ENCODE measurements at places on chromosomes 12 and 14.

GRCh38 chr12:69115951-69116350, 123.4 kb upstream of the CPSF6 start:
- DNase-seq, result peak; percentile 64

- DNase-seq, result peak; percentile 49
Observed at GRCh38 chr12:125633686-125634085, 568.5 kb downstream of the AACS start.

GRCh38 chr14:90894241-90894640, 78.0 kb upstream of the TTC7B start:
- no peak for DNase-seq

DNA sequence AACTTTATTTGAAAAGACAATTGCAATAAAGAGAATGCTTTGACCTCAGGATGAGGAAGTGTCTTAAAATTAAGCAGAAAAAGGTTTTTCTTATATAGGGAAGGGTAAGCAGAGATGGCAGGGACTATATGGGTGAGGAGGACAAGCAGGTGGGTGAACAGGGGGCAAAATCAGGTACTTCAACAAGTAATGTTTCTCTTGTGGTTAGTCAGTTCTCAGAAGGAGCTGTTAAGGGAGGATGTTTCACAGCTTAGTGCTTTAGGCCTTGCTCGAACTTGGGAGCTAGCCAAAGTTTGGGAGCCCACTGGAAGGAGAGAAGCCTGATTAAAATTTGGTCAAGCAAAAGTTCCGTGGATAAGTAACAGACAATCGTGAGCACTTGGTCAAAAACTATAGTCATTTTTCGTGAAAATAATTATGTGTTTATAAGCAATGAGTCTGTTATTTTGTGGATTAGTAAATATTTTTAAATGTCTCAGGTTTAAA, 364.2 kb upstream of the TMPO start:
- DNase-seq, result no peak

DNA sequence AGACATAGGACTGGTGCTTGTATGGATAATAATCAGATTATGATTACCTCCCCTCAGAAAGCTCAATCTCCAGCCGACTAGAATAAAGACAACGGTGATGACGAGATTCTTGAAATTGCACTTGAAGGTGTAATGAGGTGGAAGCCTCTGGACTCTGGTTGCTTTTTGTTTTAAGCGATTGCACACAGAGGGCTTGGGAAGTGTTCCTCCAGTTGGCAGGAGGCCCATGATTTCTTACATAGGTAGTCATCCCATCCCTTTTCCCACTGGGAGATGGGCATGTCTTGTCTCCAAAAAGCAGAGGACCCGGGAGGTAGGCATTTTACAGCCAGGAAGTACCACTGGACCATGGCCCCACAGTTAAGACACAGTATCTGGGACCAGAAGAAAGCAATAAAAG, 165.7 kb upstream of the FKBP4 start:
- no peak for DNase-seq

DNA sequence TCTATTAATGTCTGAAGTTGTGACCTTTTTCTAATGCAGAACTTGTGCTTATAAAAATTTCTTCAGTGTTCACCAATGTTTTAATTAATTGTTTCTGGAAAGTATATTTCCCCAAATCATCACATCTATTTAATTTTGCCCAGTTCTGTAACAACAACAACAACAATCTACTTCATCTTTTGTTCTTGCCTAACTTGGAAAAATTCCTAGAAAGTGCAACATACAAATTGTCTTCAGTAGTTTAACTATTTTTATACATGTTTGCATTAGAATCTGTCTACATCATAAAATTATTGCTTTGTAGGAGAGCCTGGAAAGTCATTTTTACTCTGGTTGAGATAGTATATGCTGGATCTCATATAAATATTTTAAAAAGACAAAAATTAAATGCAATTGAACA, 38.5 kb downstream of the CCER1 start:
- no peak for DNase-seq

DNA sequence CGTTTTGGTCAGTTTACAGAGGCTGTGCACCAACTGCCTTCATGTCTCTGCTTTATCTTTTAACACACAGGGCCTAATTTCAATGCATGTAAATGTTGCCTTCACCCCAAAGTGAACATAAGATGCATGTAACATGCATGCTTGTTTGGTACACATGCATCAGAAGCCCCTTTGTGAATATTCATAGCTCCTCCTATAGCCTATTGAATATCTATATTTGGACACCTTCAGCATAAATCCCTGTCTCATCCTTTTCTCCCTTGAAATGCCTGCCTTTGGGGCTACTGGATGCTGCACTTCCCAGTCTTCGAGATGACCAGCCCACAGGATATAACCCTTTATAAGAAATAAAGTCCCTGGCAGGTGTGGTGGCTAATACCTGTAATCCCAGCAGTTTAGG, 57.7 kb upstream of the FAM181A start:
- DNase-seq, result no peak

GRCh38 chr12:54509617-54510016, 12.1 kb downstream of the NCKAP1L start:
- DNase-seq, result no peak

DNA sequence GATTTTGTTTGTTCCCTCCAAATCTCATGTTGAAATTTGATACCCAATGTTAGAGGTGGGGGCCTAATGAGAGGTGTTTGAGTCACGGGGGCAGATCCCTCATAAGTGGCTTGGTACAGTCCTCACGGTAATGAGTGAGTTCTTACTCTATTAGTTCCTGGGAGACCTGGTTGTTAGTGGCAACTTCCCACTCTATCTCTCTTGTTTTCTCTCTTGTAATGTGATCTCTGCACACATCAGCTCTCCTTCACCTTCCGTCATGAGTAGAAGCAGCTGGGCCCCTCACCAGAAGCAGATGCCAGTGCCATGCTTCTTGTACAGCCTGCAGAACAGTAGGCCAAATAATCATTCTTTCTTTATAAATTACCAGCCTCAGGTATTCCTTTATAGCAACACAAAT, 29.6 kb upstream of the KCNK10 start:
- DNase-seq, result no peak

GRCh38 chr12:16399101-16399500, 51.7 kb downstream of the MGST1 start:
- no peak for DNase-seq

GRCh38 chr14:37597914-37598746, 2.7 kb downstream of the TTC6 start:
- peak; percentile 42 for DNase-seq

- no peak for DNase-seq
Observed at GRCh38 chr12:127144770-127145169, 1122.2 kb upstream of the TMEM132C start.

GRCh38 chr14:96135285-96135684, 69.4 kb upstream of the BDKRB2 start:
- no peak for DNase-seq

DNA sequence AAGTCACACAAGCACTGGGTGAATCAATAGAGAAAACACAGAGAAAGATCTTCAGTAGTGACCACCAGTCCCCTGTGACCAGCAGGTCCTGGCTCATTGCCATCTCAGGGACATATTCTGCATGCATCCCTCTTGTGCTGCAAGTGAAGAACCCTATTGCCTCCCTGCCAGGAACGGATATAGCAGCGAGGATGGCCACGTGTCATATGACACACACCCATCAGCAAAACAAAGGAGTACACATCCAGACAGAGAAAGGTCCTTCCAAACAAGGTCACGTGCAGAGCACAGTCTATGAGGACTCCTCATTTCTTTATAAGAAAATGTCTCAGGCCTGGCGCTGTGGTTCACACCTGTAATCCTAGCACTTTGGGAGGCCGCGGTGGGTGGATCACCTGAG, 638.4 kb downstream of the FLRT2 start:
- DNase-seq, result no peak

DNA sequence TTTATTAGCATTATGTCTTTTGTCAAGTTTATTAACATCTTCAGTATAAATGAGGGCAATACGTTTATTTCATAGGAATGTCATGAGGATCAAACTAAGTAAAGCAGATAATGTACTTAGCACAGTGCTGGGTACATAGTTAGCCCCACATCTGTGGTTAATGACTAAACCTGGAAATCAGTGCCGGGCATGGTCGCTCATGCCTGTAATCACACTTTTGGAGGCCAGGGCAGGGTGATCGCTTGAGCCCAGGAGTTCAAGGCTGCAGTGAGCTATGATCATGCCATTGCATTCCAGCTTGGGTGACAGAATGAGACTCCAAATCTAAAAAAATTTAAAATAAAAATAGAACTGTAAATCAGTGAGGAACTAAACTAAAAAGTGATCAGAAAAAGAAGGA, 44.8 kb upstream of the GUCY2C start:
- no peak for DNase-seq

DNA sequence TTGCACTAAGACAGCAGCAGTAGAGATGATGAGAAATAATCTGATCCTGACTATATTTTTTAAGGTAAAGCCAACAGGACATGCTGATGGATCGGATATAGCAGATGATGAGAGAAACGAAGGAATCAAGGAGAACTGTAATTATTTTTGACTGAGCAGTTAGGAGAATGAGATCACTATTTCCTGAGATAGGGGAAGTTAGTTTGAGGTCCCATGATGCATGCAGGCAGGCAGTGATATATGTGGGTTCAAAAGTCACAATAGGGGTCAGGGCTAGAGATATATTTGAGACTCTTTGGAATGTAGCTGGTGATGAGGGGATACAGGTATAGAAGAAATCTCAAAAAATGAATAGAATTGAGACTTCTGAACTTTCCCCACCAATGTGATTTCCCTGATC, 107.6 kb downstream of the GTF2A1 start:
- no peak for DNase-seq

DNA sequence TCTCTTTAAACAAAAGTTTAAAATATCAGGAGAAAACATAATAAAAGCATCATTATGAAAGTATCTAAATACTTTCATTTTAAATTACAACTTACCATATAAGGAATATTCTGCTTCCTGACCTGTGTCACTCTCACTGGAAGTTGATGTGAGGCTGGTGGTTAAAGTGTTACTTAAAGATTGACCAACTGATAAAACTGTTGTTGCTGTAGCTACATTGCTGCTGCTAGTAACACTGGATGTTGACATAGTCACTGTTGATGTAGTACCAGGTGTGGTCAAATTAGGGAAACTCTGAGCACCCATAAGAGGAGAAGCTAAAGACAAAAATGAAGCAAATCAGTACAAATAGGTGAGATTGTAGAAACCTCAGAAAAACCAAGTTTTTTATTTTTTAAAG, 79.9 kb downstream of the HECTD1 start:
- no peak for DNase-seq

DNA sequence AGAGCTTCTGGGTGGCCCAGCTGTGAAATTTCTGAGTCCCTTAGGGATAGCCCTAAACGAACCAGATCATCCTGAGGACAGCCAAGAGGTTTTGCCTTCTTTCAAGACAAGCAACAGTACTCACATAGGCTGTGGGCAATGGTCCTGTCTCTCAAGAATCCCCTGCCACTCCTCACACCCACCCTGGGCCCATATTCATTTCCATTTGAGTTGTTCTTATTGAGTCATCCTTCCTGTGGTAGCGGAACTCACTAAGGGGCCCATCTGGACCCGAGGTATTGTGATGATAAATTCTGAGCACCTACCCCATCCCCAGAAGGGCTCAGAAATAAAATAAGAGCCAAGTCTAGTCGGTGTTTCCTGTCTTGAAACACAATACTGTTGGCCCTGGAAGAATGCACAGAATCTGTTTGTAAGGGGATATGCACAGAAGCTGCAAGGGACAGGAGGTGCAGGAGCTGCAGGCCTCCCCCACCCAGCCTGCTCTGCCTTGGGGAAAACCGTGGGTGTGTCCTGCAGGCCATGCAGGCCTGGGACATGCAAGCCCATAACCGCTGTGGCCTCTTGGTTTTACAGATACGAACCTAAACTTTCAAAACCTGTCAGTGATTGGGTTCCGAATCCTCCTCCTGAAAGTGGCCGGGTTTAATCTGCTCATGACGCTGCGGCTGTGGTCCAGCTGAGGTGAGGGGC, 38.9 kb downstream of the DAD1 start:
- no peak for DNase-seq

GRCh38 chr14:71714225-71714624, 218.0 kb upstream of the RGS6 start:
- no peak for DNase-seq

- no peak for DNase-seq
Observed at GRCh38 chr14:103748534-103748857, 32.9 kb downstream of the ZFYVE21 start.

GRCh38 chr12:48092611-48093010, 13.3 kb downstream of the SENP1 start:
- no peak for DNase-seq

DNA sequence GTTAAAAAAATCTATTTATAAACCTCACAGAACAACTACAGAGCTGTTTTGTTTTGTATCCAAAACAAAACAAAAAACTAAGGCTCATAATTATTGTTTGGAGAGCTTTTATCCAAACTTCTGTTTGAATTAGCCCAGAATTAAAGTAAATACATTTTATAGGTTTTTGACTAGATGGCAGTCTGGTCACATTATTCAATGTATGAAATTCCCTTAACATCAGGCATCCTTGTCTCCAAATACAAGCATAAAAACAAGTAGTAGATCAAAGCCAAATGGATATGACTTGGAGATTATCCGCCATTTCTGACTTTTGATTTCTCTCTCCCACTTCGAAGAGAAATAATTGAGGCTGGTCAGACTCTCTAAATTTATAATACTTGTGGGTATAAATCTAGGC, 63.5 kb downstream of the SLC38A1 start:
- no peak for DNase-seq

Data from H9 (cell line).